Amniotic epithelial cell (primary cell): ENCODE measurements at places on chromosomes 7 and 10.

- no peak for DNase-seq
Observed at GRCh38 chr10:5694573-5694972, 9.9 kb downstream of the TASOR2 start.

DNA sequence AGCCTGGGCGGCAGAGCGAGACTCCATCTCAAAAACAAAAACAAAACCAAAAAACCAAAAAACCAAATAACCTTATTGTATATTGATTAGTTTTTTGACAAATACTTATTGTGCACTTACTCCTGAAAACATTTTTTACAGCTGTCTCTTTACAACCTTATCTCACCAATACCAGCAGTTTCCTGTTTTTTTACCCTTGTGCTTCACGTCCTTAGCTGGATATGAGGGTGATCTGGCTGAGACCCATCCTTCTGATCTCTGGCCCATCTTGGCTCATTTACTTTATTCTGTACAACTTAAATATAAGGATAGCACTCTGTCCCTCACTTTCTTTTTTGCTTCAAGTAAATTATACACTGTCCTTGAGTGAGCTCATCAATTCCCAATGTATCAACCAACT lies 104.6 kb upstream of the DNAJB12 start:
- DNase-seq, result no peak

DNA sequence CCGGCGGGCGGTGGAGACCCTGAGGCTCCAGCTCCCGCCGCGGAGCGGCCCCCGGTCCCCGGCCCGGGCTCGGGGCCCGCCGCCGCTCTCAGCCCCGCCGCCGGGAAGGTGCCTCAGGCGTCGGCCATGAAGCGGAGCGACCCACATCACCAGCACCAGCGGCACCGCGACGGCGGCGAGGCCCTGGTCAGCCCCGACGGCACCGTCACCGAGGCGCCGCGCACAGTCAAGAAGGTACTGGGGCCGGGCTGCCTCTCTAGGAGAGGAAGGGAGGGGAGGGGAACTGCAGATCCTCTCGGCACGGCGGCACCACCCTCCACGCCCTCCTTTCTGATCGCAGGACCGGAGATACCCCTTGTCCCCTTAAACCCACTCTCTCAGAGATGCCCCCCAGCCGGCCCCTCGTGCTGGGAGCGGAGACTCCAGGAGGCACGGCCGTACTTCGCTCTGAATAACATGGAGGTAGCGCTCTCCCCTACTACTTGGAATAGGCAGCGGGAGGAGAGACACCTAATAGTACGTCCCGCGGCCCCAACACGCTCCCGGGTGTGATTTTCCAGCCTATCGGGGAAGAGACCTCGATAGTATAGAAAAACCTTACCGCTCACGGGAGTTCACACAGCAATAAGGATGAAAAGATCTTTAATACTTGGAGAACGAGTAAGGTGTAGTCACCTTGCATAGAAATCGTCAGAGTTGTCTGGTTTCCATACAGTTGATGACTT lies 538 bp downstream of the AHCYL2 start:
- peak; percentile 24 for DNase-seq

DNA sequence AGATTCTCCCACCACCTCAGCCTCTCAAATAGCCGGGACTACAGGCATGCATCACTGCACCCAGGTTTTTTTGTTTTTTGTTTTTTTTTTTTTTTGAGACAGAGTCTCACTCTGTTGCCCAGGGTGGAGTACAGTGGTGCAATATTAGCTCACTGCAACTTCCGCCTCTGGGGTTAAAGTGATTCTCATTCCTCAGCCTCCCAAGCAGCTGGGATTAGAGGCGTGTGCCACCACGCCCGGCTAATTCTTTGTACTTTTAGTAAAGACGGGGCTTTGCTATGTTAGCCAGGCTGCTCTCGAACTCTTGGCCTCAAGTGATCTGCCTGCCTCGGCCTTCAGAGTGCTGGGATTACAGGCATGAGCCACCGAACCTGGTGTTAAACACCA lies 107.5 kb upstream of the KIF5B start:
- no peak for DNase-seq

DNA sequence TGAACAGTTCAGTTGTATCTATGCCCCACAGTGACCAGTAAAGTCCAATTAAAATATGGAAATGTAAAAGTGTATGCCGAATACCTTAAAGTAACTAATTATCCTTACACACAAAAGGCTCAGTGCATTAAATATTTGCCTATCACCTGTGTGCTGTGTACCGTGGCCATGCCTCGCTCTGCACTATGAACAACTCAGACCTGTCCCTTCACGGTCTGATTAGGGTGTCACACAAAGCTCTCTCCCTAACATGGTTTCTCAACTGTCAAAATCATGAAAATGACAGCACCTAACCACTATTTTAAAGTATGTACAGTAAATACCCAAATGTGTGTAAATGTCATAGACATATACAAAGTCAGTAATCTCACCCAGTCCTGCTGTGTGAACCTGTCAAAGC lies 43.1 kb downstream of the STK17A start:
- DNase-seq, result no peak

DNA sequence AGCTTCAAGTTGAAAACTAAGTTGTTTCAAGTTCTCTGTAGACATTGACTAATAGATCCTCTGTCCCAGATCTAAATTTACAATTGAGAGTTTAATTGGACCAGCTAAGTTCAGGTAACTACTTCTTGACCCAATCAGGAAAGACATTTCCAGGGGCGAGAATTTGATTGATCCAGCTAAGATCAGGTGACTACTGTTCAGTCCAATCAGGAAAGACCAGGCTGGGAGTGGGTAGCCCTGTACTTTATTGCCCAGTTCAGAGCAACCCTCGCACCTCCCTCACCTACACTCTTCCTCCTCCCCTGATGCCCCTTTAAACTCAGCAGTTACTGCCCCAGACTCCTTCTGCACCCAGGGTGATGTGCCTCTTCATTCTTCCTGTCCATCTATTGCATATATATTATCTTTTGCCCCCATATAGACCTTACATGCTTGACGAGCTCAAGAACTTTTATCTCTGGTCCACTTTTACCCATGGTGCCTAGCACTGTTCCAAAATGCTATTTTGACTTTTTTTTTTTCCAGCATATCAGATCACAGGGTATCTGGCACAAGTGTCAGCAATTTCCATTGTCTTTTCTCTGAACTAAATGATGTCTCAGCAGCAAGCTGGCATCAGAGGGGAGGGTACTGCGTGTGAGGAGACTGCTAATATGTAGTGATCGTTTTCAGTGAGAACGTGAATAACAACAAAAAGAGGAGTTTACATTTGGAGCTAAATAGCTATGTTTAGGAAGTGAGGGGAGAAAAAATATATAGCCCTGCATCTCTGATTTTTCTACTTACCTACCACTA lies 169.4 kb downstream of the KIAA1217 start:
- no peak for DNase-seq

GRCh38 chr7:33792547-33793105 lies 112.7 kb upstream of the BMPER start:
- no peak for DNase-seq

DNA sequence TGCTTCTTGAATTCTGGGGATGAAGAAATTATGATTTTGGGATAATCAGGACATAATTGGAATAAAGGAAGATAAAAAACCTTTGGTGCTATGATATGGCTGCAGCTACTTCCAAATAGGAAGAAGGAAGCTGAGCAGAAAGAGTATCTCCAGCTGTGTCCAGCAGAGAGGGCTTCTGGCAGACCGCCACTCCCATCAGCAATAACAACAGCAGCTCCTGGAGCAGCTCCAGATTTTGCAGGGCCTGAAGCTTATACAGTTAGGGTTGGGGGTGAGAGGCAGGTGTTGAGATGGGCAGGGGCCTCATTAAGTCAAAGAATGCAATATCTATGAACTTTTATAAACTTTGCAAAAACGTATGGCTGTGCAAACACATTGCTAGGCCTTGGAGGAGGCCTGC lies 62.3 kb downstream of the C10orf120 start:
- no peak for DNase-seq

GRCh38 chr7:134444198-134444960 lies 14.5 kb downstream of the AKR1B1 start:
- no peak for DNase-seq

DNA sequence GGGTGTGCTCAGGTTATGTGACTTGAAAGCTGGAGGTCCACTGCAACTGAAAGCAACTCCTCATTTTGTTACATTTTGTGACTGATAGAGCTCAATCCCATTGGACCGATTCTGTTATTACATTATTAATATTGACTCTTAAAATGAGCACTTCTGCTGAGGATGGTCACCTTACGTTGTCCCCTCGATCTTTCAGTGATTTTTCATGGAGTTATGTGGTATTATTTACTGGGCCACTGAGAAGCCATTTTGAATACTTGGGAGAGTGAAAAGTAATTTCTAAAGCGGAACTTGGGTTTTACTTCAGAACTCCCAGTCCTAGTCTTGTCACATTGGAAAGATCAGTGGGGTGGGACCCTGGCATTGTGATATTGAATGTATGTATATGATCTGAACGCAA lies 96.3 kb upstream of the FAM180A start:
- no peak for DNase-seq

DNA sequence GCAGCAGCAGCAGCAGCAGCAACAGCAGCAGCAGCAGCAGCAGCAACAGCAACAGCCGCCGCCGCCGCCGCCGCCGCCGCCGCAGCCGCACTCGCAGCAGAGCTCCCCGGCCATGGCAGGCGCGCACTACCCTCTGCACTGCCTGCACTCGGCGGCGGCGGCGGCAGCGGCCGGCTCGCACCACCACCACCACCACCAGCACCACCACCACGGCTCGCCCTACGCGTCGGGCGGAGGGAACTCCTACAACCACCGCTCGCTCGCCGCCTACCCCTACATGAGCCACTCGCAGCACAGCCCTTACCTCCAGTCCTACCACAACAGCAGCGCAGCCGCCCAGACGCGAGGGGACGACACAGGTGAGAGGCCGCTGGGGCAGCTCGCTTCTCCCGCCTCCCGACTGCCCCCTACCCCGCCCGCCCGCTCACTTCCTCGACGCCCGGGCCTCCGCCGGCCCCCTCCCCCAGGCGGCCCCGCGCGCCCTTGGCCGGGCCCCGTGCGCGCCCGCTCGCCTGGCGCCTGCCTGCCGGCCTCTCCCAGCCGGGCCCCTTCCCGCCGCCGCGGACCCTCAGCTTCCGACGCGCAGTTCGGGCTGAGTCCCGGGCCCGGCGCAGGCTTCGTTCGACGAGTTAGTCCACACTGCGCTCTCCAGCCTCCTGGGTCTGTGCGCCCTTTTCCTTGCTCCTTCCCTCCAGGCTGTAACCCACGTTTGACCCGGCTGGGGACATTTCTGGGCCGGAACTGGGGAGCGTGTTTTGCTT lies 882 bp downstream of the DLX6 start:
- DNase-seq, result no peak
